ENCODE measurements at places on chromosomes 1 and 21. TPM values are rescaled to one million over a fixed set of nuclear protein-coding genes. Genes with fewer than 3 reads are reported as not detected.

DNA sequence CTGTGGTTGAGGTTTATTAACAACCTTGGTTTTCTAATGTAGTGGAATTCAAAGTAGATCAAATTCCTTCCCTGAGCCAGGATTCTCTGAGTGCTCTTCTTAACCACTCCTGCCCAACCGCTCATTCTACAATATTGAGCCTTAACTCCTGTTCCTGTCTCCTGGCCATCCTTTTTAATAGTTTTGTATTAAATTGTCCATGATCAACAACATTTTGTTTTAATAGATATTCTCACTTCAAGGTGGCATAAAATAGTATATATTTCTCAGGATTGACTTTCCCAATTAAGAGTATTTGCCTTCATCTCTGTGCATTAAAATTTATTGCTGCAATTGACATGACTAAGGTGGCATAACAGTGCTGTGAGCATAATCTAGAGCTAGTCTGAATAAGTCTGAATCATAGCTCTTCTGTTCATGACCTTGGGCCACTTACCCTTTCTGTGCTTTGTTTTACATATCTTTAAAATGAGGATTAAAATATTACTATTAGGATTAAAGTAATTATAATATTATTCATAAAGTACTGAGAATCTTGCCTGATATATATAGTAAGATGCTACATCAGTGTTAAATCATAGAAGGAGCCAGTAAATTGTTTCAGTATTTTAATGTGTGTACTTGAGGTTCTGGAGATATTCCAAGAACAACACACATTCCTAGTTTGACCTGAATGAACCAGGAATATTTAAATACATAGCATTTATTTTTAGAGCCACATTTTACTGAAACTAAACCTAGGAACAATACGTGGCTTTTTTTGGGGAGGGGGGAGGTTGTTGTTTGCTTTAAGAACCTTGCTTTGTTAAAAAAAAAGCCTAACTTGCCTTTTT, 76.4 kb downstream of the ADGRL2 start:
- DNase-seq, result no peak

- DNase-seq, result no peak
Observed at GRCh38 chr1:199698222-199698621, 329.3 kb upstream of the NR5A2 start.

GRCh38 chr1:77227381-77227780, 8.2 kb upstream of the PIGK start:
- DNase-seq, result no peak

- DNase-seq, result no peak
Observed at GRCh38 chr1:109812691-109813393, 49.1 kb upstream of the EPS8L3 start.

ALX3 gene
- not detected for polyA plus RNA-seq

Measured in left lung (tissue), 14 donors.